NCI-H446 treated with DMSO at 0.1 percent for 48 hours (cell line): ENCODE measurements at places on chromosomes 2 and 18.

DNA sequence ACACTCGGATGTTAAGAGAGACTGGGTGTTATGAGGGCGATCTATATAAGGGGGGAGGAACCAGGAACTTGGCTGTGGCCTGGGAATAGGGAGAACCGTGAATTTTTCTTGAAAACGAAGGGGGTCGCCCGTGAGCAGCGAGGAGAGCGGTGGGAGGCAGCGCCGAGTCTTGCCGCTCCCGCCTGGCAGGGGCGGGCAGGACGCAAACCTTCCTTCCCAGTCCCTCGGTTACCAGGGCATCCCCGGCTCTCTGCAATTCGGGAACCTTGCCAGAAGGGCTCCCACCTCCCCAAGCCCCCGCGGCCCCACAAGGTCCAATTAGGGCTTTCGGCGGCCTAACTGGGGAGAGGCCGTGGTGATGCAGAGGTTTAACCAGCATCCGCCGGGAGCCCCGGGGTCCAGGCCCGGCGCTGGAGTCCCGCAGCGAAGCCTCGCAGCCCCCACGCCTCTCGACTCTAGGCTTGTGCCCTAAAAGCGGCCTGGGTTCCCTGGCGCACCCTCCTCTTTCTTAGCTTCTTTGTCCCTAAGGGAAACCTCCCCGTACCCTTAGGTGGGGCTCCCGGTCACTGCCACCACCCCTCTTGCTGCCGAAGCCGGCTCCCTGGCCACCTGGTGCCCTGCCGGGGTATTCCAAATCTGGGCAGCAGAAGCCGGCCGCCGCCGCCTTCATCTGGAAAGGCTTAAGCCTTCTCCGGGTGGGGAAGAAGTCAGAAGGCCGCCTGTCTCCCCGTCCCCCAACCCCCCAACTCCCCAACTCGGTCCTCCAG, 680 bp upstream of the FHOD3 start:
- peak; percentile 71 for DNase-seq

- DNase-seq, result no peak
Measured at GRCh38 chr2:28224648-28225472, 167.8 kb upstream of the FOSL2 start.

DNA sequence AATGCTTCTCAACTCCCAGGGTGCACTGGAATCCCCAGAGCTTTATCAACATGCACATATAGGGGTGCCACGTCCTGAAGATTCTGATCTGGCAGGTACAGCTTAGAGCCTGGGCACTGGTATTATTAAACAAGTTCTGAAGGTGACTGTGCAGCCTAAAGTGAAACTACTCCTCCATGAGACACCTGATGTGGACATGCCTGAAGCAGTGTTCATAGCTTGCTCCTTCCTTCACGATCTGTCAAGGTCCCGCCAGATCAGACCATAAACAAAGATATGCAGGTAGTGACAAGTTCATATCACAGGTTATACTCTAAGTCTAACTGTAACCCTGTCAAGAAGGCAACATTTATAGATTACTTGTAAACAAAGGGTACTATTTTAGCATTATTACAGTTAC, 65.3 kb upstream of the DNER start:
- no peak for DNase-seq

DNA sequence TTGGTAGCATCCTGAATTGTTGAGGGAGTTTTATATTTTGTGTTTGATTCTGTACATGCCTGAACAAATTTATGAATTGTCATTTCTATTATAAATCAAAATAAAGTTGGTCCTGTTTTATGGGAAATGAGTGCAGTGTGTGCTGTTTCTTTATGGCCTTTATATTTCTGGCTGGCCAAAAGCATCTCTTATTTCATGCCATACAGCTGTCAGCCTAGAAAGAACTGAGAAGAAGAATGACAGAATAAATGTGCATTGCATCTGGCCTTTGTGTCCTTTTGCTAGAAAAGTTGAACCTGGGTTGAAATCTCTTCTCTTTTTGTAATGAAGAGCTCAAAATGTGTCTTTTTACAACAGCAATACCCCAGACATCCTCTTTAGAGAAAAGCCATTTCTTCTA, 474.7 kb upstream of the LRATD1 start:
- no peak for DNase-seq

GRCh38 chr18:39793609-39794008, 2161.4 kb upstream of the PIK3C3 start:
- DNase-seq, result no peak

- DNase-seq, result no peak
Measured at GRCh38 chr2:23199115-23199918, 185.7 kb upstream of the KLHL29 start.

- DNase-seq, result no peak
Measured at GRCh38 chr2:136448986-136449780, 316.2 kb upstream of the THSD7B start.

- DNase-seq, result no peak
Measured at GRCh38 chr2:186984966-186985365, 136.0 kb upstream of the ZSWIM2 start.

GRCh38 chr18:77205769-77206168, 43.9 kb upstream of the GALR1 start:
- DNase-seq, result no peak

GRCh38 chr2:112156152-112156986, 18.2 kb downstream of the FBLN7 start:
- DNase-seq, result no peak

GRCh38 chr2:62765619-62766376, 60.3 kb downstream of the EHBP1 start:
- DNase-seq, result no peak

GRCh38 chr2:234496835-234497593, at the start of gene ARL4C:
Gene ARL4C, minus strand, starts transcription at chr2:234497081. Its CDS starts 495 bp downstream, at chr2:234496586.
- peak; percentile 25 for DNase-seq

GRCh38 chr18:58772161-58772560, 92.5 kb upstream of the ZNF532 start:
- DNase-seq, result no peak

DNA sequence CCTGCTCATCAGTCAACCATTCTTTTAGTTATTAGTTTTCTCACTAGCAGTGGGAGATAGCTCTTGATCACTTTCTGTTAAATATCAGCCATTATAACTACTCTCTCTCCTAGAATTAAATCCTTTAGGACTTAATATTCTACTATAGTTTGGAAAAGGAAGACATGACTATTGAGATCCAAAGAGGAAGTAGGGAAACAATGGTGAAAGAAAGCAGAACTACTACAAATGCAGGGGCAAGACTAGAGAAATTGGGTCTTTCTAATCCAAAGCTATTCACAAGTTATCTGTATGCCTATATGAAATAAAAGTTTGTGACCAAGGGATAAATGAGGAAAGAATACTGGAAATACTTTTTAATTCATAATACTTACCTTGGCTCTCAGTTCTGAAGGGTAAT, 65.1 kb downstream of the SRBD1 start:
- no peak for DNase-seq

GRCh38 chr2:187310701-187311100, 137.4 kb downstream of the CALCRL start:
- peak; percentile 22 for DNase-seq

DNA sequence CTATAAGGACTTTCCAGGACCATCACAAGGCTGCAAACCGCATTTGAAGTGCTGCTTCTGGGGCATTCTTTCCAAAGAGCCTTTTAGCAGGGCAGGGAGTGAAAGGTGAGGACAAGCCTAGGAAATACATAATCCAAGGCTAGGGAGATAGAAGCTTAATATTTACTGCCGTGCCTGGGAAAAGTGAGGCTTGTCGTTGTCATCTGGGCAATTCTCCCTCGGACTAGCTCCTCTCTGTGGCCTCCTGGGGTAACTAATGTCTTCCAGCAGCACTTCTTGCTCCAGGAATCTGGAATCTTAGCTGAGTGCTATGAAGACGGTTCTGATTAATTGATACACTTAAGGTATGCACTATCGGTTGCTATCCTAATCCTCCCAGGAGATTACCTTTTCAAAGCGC, 69.3 kb upstream of the ATL2 start:
- no peak for DNase-seq

- DNase-seq, result no peak
Measured at GRCh38 chr18:1304392-1304992, 399.8 kb downstream of the ADCYAP1 start.

DNA sequence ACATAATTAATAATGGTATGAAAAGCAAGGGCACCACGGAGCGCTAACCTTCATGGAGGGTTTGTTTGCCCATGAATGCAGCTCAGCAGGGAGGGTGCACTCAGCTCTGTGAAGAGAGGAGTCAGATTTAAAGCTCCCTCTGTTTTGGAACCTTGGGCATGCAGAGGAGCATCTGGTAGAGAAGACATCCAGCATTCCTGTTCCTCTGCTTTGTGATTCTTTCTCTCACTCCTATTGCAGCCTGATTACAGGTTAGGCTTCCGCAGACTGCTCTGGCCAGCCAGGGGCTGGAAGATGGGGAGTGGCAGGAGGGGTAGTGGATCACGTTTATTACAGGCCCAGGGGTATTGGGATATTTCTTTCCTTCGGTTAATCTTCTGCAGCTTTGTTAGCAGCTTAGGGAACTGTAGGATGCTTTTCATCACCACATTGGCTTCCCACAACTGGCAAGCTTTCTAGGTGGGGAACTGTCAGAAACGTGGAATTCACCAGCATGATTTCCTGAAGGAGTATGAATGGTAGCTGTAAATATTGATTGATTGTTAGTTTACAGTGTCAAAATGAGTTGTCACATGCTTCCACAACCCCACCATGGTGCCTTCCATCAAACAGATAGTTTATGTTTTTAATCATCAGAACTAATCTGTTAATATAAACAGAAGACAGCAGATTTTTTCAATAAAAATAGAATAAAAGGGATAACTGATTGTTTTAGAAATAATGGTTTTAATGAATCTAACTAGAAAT, 201.1 kb downstream of the VAPA start:
- DNase-seq, result no peak

GRCh38 chr18:3870914-3871313, 420.9 kb downstream of the TGIF1 start:
- no peak for DNase-seq

GRCh38 chr2:23469142-23469540, 84.2 kb downstream of the KLHL29 start:
- DNase-seq, result no peak

DNA sequence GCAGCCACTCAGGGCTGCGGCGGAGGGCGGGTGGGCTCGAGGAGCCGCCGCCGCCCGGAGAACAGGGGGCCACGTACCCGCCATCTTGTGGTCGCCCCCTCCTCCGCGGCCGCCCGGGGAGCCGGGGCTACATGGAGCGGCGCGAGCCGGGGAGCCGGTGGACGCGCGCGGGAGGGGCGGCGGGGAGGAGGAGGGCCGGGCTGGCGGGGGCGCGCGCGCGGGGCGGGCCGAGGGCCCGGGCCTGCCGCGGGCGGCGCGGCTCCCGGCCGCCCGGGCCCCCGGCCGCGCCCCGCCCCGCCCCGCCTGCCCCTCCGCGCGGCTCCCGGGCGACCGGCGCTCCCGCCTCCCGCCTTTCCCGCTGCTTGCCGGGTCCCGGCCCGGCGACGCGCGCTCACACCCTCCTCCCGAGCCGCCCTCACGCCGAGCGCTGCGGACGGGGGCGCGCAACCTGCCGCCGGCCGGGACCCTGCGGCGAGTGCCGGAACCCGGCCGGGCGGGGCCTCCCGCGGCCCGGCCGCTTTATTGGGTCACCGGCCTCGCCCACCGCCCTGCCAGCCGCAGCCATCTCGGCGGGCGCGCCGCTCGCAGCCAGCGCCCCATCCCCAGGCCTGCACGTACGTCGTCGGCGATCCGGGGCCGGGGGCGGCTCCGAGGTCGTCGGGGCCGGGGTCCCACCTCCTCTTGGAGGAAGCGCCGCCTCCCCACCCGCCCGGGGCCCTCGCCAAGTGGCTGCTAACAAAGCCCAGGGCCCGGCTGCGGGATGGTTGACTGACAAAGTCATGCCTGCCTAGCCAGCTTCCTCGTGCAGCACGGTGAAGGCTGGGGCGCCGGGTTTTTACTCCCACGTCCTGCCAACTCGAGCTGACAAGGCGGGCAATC, at the start of gene PPP4R1:
TSS of gene PPP4R1 (minus strand) at position 159 of the 879 bp plus-strand sequence. CDS start at position 84, 75 bp downstream.
- peak; percentile 30 for DNase-seq
